ENCODE measurements at places on chromosomes 13 and 19.

GRCh38 chr13:49308097-49308875, 60.6 kb downstream of the CDADC1 start:
- DNase-seq: peak; percentile 48

DNA sequence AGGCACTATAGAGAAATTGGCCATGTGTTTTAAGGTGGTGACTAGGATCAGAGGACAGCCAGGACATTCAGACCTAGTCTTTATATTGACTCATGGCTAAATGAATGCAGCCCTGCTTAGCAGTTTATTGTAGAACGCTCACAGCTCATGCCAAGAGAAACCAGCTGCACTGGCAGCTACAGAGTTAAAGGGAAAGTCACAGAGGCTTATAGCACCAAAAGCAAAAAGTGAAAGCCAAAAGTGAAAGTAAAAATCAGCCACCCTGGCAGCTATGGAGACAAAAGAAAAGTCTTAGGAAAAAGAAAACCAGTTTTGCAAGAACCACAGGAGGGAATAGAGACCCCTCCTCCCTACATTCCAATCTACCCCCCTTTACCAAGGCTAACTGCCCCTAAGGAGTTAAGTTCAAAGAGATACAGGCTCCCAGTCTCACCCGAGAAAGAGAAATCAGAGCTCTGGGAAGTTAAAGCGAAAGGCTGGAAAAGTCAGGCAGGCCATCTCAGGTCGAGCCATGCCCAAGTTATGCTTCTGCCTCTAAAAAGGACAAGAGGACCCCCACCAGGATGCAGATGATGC, 99.0 kb downstream of the ZNF429 start:
- DNase-seq: no peak

- no peak for DNase-seq
These were observed 4.6 kb upstream of the CCNE1 start for GRCh38 chr19:29807178-29807577.

GRCh38 chr13:44103429-44104196, 223.9 kb downstream of the LACC1 start:
- no peak for DNase-seq

DNA sequence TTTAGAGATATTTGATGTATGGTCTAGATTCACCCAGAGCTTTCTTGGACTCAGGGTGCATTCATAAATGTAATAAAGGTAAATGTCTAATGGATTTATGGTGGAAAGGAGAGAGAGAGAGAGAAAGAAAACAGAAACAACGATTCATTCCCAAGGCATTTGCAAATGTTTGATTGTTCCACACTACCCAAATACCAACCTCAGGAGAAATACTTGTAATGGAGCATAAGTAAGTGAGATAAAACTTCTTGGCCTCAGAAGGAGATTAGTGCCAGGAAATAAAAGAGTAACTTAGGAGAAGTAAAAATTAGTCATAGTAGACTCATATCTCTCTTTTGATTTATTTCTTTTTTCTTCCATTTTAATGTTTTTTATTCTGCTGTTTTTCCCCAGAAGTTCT, 40.6 kb upstream of the DGKH start:
- no peak for DNase-seq

GRCh38 chr13:73989244-73989843, 144.9 kb downstream of the KLF12 start:
- DNase-seq: no peak

DNA sequence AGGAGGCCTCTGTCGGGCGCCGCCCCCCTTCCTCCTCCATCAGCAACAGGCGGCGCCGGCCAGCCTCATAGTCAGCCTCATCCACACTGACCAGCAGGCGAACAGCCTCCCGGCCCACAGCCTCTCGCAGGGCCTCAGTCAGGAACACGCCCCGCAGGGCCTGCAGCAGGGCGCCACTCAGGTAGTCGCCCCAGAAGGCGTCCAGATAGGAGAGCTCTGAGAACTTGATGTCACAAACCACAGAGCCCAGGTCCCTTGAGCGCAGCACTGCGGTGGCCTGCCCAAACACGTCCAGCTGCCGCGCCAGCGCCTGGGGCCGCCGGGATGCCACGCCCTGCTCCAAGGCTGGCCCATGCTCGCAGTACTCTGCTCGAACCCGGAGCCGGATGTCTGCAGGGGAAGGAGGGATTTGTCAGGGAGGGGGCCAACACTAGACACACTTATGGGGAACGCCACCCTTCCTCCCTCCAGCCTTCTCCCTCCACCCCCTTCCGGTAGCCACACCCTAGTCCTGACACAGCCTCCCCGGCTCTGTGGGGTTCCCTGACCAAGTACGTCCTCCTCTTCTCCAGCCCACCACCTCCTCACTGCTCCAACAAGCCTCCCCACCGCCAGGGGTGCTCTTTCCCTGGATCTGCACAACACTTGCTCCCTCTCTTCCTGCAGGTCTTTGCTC, 17.9 kb downstream of the DEDD2 start:
- DNase-seq: no peak

GRCh38 chr19:4909156-4909896, at the start of gene UHRF1:
TSS of gene UHRF1 (plus strand) at chr19:4909501. CDS start at chr19:4910886, 1,385 bp downstream.
- no peak for DNase-seq

GRCh38 chr19:3881272-3882040, 971 bp downstream of the ATCAY start:
- no peak for DNase-seq

DNA sequence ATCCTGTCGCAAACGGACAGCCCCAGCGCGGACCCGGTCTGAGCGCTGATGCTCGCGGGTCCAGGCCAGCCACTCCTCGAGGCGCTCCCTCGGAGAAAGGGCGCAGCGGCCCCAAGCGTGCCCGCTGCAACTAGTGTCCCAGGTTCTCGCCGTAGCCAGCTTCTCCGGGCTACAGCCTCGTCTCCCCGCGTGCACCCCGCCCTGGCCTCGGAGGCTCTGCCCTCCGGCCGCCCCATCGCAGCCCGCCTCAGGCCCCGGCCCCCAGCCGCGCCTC, 487 bp downstream of the FLT1 start:
- DNase-seq: no peak

DNA sequence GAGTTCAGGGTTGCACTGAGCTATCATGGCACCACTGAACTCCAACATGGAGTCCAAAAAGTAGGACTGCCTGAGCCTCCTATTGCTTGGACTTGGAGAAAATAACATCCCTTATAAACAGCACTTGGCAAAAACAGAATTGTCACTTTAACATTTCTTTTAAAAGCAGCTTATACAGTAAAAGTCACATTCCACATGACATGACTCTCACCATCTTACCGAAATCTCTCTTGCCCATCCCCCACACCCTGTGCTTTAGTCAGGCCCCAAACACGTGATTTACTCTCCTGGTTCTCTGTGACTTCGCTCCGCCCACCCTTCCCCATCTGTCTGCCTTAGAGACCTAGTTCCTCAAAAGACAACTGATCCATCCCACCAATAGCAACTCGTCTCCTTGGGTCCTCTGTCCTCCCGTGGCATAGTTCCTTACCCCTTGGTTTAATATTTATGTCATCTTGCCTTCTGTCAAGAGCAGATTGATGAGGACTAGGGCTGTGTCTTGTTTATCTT, 4.6 kb downstream of the SAFB start:
- no peak for DNase-seq

DNA sequence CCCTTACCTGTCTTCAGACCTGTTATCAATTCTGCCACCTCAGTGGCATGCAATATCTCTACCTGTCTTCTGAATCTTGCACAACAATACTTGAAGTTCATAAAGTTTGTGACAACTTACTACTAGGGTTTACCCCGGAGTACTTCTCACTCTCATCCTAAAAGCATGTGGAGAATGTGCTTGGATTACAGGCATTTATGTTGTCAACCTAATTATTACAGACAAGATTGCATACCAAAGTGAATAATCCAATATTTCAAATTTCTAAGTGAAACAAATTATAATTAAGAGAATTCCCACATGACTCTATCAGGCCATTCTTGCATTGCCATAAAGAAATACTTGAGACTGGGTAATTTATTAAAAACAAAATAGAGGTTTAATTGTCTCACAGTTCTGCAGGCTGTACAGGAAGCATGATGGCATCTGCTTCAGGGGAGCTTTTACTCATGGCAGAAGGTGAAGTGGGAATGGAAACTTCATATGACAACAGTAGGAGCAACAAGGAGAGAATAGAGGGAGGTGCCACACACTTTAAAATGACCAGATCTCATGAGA, 661.0 kb upstream of the SPRY2 start:
- DNase-seq: no peak

- no peak for DNase-seq
These were observed 271.1 kb downstream of the UQCRFS1 start for GRCh38 chr19:28941833-28942232.

GRCh38 chr19:16889366-16889882, 625 bp downstream of the F2RL3 start:
- no peak for DNase-seq

DNA sequence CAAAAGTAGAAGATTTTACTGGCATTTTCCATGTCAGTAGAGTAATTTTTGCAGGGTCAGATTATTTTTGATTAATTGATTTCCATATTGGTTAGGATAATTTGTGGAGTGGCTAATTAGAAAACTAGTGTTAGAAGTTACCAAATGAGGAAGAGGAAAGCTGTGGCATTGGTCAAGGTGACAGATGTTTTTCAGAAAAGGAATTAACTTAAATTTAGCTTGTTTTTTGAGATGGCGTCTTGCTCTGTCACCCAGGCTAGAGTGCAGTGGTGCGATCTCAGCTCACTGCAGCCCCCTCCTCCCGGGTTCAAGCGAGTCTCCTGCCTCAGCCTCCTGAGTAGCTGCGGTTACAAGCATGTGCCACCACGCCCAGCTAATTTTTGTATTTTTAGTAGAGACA, 28.8 kb downstream of the LSM14A start:
- DNase-seq: no peak

DNA sequence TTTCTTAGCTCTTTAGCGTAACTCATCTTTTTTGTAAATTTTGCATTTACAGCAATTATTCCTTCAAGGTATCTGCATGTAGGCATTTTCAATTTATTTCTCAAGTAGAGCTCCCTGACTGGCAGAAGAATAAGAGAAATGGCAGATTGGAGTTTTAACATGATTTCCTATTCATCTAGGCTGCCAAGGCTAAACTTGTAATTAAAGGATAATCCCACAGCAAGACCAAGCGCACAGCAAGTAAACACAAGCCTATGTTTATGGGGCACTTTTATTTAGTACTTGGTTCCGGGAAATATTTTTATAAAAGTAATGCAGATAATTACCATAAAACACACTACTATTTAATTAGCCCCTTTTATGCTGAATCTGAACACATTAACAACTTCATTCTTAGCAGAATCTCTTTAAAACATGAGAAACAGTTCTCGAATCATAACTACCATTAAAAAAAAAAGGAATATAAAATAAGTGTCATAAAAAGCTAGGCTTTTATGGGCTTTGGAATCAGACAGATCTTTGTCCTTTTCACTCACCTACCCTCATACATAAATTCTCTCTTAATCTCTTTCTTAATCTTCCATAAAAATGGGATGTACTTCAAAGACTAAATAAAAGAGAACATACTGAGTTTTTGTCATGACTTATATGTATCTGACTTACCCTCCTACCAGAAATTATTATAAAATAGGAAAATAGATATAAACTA, 961.6 kb upstream of the MIR17HG start:
- no peak for DNase-seq

GRCh38 chr13:71605744-71606143, 261.3 kb downstream of the DACH1 start:
- DNase-seq: no peak

DNA sequence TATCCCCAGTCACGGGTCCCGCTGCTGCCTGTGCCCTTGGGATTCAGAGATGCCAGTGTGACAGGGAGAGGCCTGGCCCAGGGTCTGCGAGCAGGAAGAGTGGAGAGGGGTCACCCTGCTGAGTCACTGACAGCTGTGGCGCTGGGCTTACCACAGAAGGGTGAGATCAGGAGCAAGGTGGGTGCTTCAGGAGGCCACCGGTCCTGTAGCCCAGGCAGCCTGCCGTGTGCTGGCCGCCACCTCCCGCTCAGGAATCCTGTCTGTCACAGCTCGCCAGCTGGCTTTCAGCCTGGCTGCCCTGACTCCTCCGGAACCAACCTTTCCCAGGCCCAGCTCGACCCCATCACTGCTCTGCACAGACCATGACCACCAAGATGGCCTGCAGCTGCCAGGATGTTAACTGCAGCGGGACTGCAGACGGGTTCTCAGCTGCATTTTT, 25.3 kb downstream of the NAXD start:
- DNase-seq: no peak

- no peak for DNase-seq
These were observed 29.1 kb downstream of the EPS15L1 start for GRCh38 chr19:16442386-16443276.

- no peak for DNase-seq
These were observed 32.5 kb upstream of the NDFIP2 start for GRCh38 chr13:79448413-79448812.

DNA sequence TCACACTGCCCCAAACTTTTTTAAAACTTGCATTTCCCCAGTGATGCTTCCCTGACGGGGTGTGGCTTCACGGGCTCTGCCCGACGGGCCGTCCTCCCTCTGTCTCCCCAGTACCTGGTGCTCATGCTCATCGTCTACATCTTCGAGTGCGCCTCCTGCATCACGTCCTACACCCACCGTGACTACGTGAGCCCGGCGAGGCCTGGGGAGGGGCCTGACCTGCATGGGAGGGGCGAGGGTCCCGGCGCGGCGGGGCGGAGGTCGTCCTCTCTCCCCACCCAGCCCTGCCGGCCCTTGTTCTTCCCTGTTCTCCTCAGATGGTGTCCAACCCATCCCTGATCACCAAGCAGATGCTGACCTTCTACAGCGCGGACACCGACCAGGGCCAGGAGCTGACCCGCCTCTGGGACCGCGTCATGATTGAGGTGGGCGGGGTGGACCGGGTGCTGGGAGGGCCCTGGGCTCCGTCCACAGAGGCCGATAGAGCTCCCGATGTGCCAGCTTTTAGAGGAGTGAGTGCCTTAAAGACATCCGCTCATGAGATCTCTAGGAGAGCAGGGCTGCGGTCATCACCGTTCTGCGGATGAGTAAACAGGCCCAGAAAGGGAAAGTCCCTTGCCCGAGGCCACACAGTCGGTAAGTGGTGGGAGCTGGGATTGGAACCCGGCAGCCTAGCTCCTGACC, 6.9 kb downstream of the UPK1A start:
- no peak for DNase-seq

GRCh38 chr19:39145180-39145953, 19.8 kb downstream of the PAK4 start:
- DNase-seq: no peak

GRCh38 chr19:17402982-17403855, 2.2 kb downstream of the BST2 start:
- DNase-seq: peak; percentile 80

- DNase-seq: peak; percentile 73
These were observed 35.7 kb upstream of the MATK start for GRCh38 chr19:3821857-3822364.

DNA sequence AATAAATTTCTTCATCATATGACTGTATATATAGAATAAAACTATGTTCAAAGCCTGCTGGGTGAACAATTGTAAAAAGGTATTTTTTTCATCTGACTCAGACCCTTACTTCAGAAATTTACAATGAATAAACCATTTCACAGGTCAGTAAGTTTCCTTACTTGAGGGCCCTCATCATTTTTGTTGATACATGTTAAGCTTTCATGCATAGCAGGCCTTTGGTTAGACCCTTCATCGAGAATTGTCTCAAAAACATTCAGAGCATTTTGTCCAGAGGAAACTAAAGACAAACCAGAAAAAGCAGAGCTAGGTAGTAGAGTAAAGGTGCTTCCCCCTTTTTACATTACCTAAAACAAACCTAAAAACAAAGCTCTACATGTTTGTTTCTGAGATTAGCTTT, 46.2 kb downstream of the FNDC3A start:
- DNase-seq: no peak
